H1 (cell line): ENCODE measurements at places on chromosomes 6 and 20. TPM values are rescaled to one million over a fixed set of nuclear protein-coding genes. Genes with fewer than 3 reads are reported as not detected.

CGA gene
- total RNA-seq, result not detected in 2 replicates

PRSS16 gene
- total RNA-seq, result 19.2 and 20.2 TPM in 2 replicates

FAM209B gene
- 0.82 TPM in 1 of 2 replicates, not detected in the other for total RNA-seq

OTOR gene
- not detected in 2 replicates for total RNA-seq

RIPPLY2 gene
- 0.74 and 1.9 TPM in 2 replicates for total RNA-seq

PMEPA1 gene
- 20.0 and 20.5 TPM in 2 replicates for total RNA-seq

TGM2 gene
- 1.0 and 1.3 TPM in 2 replicates for total RNA-seq

DNA sequence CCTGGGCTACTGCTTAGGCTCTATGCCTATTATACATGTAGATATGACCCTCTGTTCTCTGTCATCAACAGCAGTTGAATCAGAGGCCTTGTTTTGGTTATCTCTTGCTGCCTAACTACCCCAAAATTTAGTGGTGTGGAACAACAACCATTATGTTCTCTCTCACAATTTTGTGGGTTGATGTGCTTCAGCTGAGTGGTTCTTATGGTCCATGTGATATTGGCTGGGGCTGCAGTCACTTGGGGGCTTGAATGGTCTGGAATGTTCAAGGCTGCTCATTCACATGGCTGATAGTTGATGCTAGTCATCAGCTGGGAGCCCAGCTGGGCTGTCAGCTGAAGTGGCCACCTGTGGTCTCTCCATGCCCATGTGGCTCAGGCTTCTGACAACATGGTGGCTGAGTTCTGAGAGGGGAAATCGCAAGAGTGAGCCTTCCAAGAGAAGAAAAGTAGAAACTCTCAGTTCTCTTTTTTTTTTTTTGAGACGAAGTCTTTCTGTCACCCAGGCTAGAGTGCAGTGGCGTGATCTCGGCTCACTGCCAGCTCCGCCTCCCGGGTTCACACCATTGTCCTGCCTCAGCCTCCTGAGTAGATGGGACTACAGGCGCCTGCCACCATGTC, 47.8 kb downstream of the SHLD1 start:
- no peak for DNase-seq

DNA sequence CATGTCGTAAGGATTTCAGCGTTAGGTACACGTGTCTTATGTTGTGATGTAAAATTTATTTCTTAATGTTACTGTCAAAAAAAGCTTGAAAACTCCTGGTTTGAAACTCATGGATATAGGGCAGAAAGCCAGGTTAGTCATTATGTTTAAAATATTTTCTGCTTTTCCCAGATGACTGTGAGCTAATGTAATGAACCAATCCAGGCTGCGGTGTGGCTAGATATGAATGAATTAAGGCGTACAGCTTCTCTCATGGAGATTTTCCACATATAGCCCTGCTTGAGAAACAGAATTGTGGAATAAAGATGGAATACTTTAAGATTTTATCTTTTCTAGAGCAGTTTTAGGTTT, 80.3 kb upstream of the STMND1 start:
- no peak for DNase-seq

DNA sequence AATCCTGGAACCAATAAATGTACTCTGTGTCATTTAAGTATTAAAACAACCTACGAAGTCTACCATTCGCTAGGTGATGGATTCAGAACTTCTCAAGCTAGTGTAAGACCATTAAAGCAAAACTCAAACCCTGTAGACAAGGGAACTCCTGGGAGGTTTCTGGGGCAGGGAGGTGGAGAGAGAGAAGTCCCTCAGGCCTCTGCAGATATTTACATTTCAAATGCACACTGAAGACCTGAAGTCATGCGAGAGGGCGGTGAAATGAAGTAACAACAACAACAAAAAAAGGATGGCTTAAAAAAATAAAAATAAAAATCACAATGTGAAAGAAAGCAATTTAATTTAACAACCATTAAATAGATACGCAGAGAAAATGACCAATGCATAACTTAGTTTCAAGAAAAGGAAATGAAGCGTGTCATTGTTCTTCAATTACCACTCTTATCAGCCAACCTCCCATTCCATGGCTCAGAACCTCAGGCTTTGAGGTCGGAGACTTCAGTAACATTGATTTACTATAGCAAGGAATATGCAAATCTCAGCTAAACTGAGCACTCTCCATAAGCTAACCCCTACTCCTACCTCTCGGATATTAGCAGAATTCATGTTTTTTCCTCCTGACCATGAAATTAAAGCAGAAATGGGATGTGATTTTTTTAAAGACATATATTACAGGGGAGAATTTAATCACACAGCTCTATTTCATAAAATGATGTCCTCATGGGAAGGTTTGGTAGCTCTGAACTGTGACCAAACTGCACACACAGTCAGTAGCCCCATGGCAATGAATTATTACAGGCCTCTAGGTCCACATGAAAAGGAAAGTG, 140.6 kb downstream of the KIF16B start:
- DNase-seq, result no peak

DNA sequence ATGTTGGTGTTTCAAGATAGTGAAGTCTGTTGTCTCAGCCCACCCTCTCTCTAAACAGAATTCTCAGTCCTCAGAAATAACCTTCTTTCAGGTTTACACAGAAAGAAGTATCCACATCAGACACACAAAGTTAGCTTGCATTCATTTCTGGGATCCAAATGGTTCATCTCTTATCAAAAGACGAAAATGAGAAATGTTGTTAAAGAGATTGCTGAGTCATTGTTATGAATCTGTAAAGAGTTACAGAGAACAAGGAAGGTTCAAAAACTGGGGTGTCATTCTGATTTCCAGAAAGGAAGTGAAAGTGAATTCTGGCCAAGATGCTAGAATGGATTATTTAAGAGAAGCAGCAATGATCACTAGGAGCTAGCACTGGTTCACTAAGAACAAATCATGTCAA, 90.5 kb upstream of the ATXN1 start:
- DNase-seq, result no peak

GRCh38 chr6:22471132-22471690, 98.2 kb upstream of the HDGFL1 start:
- DNase-seq, result no peak

DNA sequence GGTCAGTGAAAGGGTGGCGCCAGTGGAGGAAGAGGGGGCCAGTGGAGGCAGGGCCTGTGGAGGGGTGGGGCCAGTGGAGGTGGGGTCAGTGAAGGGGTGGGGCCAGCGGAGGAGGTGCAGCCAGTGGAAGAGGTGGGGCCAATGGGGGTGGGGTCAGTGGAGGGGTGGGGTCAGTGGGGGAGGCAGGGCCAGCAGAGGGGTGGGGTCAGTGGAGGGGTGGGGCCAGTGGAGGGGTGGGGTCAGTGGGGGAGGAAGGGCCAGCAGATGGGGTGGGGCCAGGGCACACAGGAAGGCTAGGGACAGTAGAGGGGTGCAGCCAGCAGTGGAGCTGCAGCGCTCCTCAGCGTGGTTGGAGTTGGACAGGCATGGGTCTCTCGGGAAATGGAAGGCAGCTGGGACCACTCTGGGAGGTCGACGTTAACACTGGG, 18.7 kb downstream of the ADRM1 start:
- DNase-seq, result no peak

DNA sequence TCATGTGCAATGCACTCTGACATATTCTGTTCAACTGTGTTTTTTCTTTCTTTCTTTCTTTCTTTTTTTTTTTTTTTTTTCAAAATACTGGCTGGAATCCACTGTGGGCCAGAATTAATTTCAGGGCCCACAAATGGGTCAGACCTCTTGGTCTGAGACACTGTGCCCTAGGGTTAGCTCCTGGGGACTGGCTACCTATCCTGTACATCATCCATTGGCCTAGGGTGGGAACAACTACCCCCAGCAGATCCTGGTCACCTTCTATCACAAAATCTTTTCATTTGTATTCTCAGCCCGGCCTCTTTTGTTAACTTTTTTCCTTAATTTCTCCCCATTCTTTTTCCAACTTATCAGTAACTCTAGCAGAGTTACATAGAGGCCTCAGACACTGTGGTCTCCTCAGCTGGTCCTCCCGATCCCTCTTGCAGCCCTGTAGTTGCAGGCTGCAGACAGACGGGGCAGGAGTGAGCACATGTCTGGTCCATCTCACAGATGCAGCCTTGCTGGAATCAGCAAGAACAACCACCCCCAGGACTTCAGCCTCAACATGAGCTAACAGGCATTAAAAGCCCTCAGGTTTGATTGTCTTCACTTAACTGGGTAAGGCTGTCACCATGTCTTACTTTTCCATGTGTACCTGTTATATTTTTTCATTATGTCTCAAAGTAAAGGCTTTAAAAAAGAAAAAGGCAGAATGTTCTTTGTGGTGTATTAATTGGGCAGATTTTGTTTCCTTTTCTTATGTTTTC, 41.3 kb downstream of the TXLNB start:
- DNase-seq, result peak; percentile 56

DNA sequence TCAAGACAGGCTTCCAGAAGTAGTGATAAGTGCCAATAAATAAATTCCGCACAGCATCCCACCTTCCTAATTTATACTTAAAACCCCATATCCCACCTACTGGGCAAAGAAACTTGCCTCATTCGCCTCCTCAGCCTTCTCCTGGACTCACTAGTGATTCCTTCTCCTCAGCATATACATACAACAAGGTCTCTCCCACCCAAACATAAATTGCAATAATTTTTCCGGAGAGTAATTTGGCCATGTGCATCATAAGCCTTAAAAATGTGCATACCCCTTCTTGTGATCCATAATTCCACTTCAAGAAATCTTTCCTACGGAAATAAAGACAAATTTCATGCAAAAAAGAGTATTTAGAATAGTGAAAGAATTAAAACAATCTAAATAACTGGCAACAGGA, 26.8 kb downstream of the RANBP9 start:
- no peak for DNase-seq
